ENCODE measurements at places on chromosomes 7 and 10. TPM values are rescaled to one million over a fixed set of nuclear protein-coding genes. Genes with fewer than 3 reads are reported as not detected.

NPVF gene
- not detected for total RNA-seq

GRCh38 chr7:93895859-93896600 lies 5.5 kb upstream of the TFPI2 start:
- H3K4me1 ChIP-seq = no peaks in the 10 kb centered on the region
- no peak overlapping the region for H3K27ac ChIP-seq
- no peak for DNase-seq
- H3K4me3 ChIP-seq = no peak overlapping the region
- H3K27me3 ChIP-seq = no peaks in the 10 kb centered on the region

DNA sequence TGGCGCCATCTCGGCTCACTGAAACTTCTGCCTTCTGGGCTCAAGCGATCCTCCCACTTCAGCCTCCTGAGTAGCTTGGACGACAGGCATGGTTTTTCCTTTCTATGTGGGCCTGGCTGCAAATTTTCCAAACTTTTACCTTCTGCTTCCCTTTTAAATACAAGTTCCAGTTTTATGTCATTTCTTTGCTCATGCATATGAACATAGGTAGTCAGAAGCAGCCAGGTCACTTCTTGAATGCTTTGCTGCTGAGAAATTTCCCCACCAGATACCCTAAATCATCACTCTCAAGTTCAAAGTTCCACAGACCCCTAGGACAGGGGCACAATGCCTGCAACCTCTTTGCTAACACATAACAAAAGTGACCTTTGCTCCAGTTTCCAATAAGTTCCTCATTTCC lies 21.6 kb upstream of the RPEL1 start:
- H3K27ac ChIP-seq = no peak overlapping the region
- H3K27me3 ChIP-seq = no peaks in the 10 kb centered on the region
- no peaks in the 10 kb centered on the region for H3K36me3 ChIP-seq
- no peaks in the 10 kb centered on the region for H3K4me1 ChIP-seq
- no peak overlapping the region for H3K4me3 ChIP-seq

DNA sequence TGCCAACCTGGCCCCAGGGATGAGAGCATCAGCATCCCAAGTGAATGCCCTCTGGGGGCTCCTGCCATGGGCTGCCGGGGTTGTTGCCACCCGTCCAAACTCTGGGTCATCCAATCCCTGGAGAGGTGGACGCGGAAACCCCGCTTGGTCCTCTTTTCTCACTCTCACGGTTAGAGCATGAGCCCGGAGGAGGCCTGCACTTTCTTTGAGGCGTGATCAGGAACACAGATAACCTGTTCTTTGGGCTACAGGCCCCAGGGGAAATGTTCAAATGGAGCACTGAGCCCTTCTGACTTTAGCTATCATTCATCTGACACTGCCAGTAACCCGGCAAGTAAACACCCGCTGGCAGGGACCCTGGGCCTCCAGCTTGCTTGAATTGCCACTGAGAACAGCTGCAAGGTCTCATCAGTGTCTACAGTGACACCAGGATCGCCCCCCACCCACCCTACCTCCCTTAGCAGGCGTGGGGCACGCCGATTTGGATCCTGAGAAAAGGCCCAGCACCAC lies 29.4 kb upstream of the SLF2 start:
- H3K36me3 ChIP-seq = no peaks in the 10 kb centered on the region
- H3K27me3 ChIP-seq = no peaks in the 10 kb centered on the region
- H3K4me1 ChIP-seq = peaks cover 4% of the 10 kb centered on the region
- peak; percentile 61 for DNase-seq

ZNF138 gene
- total RNA-seq = 27.7 TPM

- H3K36me3 ChIP-seq = no peaks in the 10 kb centered on the region
- H3K4me3 ChIP-seq = no peak overlapping the region
- DNase-seq = no peak
- H3K27ac ChIP-seq = no peak overlapping the region
- H3K4me1 ChIP-seq = peaks cover 3% of the 10 kb centered on the region
Observed at GRCh38 chr10:115939101-115939854, 333.7 kb downstream of the GFRA1 start.

BICC1 gene
- total RNA-seq = 29.7 TPM

MRLN gene
- not detected for total RNA-seq

NRG3 gene
- 1.0 TPM for total RNA-seq
